ENCODE measurements at places on chromosomes 12 and 14.
A peak's percentile ranks its signal among the peaks of the same experiment; 100 is the strongest.

DNA sequence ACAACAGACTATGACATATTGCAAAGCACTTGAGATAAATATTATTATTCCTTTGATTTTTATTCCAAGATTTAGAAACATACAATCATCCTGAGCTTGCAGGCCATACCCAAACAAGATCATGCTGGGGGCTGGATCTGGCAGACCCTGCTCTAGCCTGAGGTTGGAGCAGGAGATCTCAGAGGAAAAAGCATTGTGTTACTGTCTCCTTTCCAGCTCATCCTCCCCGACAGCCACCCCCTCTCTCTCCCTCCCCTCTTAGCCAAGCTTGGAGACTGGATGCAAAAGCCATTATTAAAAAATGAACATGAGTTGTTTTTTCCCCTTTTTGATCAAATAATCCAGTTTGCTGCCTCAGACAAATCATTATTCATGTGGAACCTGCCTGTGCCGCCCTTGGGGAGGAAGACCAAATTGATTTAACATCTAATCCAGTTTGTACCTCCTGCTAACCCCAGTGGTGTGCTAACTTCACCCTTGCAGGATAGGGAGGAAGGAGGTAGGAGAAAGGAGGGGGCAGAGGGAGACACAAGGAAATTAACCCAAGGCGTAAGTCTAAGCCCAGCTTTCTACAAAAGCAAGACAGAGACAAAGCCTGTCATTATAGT lies 565.8 kb upstream of the TBX3 start:
- no peak for DNase-seq

DNA sequence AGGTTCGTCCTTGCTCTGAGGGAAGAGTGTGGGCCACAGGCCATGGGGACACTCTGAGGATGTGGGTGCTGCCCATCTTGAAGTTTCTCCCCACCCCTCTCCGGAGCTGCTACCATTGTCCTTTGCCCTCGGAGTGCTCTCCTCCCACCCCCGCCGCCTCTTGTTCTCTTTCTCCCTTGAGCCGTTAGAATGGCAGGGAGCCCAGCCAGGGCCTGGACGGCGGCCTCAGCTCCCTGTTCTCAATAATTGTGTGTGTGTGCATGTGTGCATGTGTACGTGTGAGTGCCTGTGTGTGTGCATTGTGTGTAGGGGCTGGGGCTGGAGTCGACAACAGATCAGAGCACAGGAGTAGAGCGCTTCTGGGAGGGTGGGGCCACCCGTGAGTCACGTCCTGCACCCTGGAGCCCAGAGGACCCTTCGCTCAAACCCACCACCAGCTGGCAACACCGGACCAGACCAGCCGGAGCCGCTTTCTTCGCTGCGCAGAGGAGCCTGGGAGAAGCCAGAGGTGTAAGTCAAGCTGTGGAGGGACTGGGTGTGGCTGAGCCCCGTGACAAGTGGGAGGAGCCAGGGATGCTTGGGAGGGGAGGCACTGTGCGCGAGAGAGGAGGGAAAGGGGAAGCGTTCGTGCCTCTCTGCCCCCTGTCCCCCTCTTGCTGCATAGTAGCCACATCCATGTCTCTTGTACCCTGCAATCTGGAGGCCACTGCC lies 25.9 kb upstream of the KCNA5 start:
- no peak for DNase-seq

- DNase-seq, result no peak
These were observed 156.8 kb downstream of the ERC1 start for GRCh38 chr12:1147821-1148220.

DNA sequence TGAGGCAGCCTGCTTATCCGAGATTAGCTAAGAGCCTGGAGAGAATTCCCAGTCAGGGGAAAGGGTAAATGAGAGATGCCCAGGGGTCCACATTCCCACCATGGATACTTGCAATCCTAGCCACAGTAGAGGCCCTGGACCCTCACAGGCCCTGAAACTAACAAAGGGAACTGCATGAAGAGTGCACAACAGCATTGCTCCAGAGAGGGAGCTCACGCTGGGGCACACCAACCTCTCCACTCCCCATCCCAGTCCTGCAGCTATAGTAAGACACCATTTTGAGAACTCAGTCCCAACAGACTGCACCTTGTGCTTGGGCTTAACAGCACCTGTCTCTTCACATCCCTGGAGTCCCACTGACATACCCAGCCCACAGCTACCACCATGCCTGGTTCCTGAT lies 30.5 kb downstream of the CEP83 start:
- no peak for DNase-seq

GRCh38 chr14:54338696-54339317 lies 58.0 kb upstream of the CDKN3 start:
- no peak for DNase-seq

GRCh38 chr14:53249059-53249458 lies 95.9 kb upstream of the DDHD1 start:
- DNase-seq, result no peak

GRCh38 chr12:88237954-88238353 lies 95.8 kb downstream of the TMTC3 start:
- no peak for DNase-seq

DNA sequence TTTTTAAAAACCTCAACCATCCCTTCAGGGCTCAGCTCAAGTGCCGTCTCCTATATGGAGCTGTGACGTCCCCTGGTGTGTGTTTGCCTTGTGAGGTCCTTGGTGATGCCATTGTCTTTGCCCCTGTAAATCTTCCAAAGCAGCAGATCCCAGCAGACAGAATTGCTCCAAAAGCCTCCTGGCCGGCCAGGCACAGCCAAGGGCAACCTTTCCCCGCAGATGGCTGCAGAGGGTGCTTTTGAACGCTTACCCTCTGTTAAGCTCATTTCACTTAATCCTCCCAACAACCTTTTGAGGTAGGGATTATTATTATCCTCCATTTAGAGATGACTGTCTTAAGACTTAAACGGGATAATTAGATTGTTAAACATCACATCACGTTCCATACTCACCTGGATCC lies 51.4 kb downstream of the RFX4 start:
- DNase-seq, result no peak

DNA sequence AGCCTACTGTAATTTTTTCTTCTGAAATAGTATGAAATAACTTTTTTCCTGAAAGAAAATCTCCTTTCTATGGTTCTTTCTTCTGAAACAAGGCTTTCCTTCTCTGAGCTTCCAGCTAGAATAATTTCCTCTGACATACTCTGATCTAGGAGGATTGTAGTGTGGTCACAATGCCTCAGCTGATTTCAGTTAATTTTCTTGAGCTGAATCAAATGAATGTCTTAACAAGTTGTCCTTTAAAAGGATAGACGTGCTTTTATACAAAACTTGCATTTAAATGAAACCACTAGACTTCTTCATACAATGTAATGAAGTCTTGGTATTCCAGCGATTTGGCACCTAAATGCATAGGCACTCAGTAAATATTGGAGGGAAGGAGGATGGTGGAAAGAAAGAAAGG lies 94.4 kb downstream of the BICD1 start:
- DNase-seq, result no peak

DNA sequence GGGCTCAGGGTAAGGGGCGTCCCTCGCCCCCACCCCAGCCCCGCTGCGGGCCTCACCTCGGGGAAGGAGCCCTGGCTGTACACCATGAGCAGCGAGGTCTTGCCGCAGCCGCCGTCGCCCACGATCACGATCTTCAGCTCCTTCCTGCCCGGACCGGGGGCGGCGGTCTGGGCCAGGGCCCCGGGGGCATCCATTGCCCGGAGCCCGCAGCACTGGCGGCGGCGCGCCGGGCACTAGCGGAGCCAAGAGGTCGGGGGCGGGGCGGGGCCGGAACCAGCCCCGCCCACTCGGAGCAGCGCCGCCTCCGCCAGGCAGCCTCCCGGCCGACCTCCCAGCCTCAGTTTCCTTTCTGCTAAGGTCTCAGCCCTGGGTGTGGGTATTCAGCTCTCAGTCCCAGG lies at the start of gene RHOF:
Gene RHOF (minus strand): TSS at position 249 of the 398 bp plus-strand sequence. CDS start 55 bp downstream, at position 194.
- DNase-seq, result peak; percentile 74

- DNase-seq, result no peak
These were observed 9.0 kb upstream of the NOVA1 start for GRCh38 chr14:26606729-26607312.

GRCh38 chr14:58640959-58641358 lies 3.2 kb downstream of the DACT1 start:
- DNase-seq, result no peak

GRCh38 chr12:112328456-112329124 lies 53.6 kb downstream of the HECTD4 start:
- DNase-seq, result no peak

DNA sequence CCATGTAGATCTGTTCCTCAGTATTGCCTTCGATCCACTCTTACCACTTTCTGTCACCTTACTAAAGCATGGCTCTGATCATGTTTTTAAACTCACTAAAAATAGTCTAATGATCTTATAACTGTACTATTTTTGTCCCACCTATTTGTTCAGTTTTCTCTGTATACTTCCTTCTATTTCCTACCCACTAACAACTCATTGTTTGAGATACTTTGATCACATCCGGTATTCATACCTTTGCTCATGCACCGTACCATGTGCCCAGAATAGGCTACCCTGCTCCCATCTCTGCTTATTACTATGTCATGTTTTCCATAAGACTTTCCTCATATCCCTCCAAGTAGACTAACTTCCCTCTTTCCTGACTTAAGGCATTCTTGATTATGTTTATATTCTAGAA lies 128.6 kb downstream of the MED13L start:
- DNase-seq, result no peak

DNA sequence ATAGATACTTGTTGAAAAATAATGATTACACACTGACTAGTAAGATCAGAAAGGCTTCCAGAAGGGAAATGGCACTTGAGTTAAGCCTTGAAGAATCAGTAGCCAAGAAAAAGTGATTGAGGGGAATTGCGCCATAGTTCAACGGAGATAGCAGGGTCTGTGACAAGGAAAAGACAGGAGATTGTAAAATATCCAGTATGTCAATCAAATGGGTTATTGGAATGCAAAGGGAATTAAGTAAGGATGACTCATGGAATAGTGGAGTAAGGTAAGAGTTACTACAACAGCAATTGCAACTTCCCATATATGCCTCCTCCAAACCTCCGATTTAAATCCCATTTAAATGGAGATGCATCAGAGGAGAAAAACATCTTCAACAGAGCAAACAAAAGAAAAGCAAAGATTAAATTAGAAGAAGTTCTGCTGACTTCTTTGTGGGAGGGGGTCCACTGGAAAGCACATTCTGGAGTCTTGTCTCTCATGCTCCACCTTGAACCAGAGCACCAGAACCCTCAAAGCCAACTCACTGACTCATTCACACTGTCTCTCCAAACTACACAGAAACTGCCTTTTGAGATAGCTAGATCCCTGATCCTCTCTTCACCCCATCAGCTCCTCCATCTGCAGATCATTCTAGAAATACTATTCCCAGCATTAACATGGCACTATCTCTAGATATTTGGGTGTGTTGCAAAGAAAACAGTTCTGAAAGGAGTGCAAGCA lies 138.2 kb downstream of the NUAK1 start:
- DNase-seq, result no peak

GRCh38 chr14:104295681-104296387 lies 157.4 kb downstream of the KIF26A start:
- no peak for DNase-seq

DNA sequence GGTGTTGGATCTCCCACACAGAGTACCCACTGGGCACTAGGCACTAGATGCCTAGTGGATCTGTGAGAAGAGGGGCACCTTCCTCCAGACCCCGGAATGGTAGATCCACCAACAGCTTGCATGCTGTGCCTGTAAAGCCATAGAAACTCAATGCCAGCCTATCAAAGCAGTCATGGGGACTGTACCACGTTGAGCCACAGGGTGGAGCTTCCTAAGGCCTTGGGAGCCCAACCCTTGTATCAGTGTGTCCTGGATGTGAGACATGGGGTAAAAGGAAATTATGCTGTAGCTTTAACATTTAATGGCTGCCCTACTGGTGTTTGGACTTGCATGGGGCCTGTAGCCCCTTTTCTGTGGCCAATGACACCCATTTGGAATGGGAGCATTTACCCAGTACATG lies 1024.9 kb downstream of the TMEM121 start:
- DNase-seq, result no peak

DNA sequence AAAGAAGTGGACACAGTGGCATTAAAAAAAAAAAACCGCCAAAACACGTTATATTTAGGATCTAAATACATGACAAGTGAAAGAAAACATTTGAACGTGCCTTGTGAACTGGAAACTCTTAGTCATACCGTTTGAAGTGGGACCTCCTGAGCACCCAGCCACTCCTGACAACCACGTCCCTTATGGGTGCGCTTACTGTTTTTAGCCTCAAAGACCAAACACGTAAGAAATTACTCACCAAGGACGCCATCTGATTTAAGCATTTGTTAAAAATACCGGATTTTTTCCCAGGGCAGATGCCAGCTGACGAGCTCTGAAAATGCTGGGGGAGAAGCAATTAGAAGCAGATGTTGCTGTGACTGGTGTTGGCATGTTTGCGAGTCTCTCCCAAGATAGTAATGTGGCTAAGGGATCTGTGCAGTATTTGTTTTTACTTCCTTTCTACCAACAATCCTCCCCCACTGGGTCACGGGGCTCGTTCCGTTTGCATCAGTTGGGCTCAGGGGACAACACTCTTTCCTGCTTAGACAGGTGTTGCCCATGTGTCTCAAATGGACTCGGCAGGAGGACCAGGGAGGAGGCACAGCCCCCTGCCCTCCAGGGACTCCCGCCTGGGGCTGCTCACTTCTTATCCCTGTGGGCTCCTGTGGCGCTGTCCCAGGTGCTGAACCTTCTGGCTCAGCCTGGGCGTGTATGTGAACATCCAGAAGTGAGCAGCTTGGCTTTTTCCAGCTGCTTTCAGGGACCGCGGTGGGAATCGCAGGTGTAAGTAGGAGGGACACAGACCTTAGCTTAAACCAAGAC lies 101.0 kb downstream of the BEGAIN start:
- peak; percentile 17 for DNase-seq

- DNase-seq, result no peak
These were observed 13.6 kb downstream of the SNX6 start for GRCh38 chr14:34616360-34616759.

GRCh38 chr12:45587012-45587411 lies 142.5 kb upstream of the ARID2 start:
- DNase-seq, result no peak

DNA sequence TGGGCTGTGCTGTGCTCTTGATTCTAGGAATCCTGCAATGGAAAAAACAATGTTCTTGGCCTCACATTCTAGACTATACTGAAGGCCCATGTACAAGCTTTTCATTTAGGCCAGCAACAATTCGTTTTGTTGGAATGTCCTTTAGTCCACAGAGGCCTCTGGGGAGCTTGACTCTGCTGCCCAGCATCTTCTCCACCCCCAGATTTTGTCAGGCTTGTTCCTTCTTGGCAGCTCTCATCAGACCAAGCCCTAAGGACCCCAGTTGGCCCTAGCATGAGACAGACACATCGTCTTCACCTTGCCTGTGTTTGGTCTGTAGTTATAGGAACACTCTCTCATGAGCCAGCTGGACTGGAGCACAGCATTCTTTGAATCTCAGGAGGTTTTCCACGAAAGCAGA lies 300.1 kb downstream of the VRK1 start:
- no peak for DNase-seq

- peak; percentile 45 for DNase-seq
These were observed at the start of gene POU6F1 for GRCh38 chr12:51217968-51218606. POU6F1 (minus strand) TSS chr12:51218062; CDS start chr12:51206836, 11,226 bp downstream.

DNA sequence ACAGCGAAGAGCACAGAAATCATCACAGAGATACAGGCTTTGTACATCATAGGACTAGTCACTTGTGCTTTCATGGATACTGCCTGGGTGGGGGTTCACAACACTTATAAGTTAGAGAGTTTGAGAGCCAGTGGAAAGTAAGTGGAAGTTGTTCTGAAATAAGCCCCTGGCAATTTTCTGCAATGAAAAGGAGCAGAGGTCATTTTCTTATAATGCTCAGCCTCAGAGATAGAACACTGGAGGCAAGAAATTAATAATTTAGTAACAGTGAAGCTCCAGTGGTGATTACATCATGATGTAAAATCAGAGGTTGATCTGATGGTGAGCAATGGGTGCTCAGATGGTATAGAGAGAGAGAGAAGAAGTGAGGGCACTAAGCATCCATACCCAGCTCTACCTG lies 5.8 kb downstream of the KRT6A start:
- DNase-seq, result no peak
